ENCODE measurements at places on chromosomes 5 and 9. TPM values are rescaled to one million over a fixed set of nuclear protein-coding genes. Genes with fewer than 3 reads are reported as not detected.

Gene LCN1
- polyA plus RNA-seq, result not detected

Gene OCLN
- 0.78 TPM for polyA plus RNA-seq

Gene CCDC183
- polyA plus RNA-seq, result not detected

Gene ADAMTS2
- polyA plus RNA-seq, result not detected

Gene GMCL2
- not detected for polyA plus RNA-seq

Gene RNF183
- polyA plus RNA-seq, result not detected

DNA sequence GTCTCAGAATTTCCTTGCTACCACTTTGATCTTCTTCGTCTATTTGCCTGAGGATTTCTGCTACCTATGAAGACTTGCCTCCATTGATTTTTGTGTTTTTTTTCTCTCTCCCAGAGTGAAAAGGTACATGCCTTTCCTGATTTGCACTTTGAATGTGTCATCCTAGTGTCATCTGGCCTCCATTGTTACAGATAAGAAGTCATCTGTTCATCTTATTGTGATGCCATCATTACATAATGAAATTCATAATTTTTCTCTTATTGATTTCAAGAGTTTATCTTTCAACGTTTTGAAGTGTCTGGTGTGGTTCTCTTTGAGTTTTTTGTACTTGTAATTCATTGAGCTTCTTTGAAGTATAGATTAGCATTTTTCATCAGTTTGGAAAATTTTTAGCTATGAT lies 144.8 kb downstream of the SH3GL2 start:
- DNase-seq, result peak; percentile 1

GRCh38 chr9:113471566-113471965 lies 8.0 kb downstream of the RGS3 start:
- DNase-seq, result no peak

DNA sequence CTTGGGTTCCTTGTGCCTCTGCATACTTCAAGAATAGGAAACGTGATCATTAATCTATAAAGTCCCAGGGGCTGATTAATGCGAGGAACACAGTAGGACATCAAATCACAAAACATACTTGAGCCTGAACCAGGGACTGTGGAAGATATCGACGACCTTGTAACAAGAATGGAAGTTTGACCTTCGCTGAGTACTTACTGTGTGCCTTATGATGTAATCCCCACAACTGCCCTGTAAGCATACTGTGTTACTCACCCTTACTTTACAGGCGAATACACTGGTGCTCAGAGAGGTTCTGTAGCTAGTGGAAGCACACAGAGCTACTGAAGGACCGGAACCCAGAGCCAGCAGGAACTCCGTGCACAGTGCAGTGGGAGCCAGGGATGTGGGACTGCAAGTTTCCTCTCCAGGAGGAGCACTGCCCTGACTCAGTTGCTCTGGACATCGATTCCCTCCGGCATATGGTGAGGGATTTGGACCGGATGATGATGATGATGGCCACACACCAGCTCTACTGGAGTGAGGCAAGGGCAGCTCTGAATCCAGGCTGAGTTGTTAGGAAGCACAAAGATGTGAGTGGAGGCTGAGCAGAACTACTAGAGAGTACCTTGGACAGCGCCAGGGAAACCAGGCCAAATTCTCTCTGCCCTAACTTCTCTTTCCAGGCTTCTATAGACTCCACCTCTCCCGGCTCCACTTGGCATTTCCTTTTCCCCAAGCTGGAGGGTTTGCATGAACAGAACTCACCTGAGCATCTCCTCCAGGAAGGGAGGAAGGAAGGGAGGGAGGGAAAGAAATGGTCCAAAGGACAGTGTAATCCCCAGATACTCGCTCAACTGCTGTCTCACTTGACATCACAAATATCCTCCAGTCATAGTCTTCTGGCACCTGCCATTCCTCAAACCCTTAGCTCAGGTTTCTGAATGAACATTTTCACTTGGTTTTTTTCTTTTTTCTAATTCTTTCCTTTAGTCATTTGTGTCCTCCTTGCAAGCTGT lies 1.5 kb upstream of the GABBR2 start:
- DNase-seq, result no peak

GRCh38 chr5:172361566-172362238 lies 78.1 kb upstream of the UBTD2 start:
- peak; percentile 99 for DNase-seq

GRCh38 chr5:78514427-78515330 lies 133.9 kb downstream of the LHFPL2 start:
- DNase-seq, result no peak

DNA sequence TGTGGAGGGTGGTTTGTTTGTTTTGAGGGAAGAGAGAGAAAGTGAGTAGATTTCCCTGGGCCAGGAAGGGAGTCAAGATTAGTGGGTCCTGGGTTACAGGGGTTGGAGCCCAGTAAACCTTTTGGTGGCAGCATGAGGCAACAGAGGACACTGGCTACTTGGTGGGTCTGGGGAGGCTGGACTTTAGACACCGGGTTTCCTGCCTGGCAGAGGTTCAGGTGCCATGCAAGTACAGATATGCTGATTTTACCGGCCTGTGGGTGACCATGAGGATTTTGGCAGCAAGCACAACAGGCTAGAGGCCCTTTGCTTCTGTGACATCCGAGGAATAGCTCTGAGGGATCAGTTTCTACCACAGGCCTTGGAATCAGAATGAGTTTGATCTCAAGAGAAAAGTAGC lies 18.9 kb downstream of the MAST4 start:
- no peak for DNase-seq

DNA sequence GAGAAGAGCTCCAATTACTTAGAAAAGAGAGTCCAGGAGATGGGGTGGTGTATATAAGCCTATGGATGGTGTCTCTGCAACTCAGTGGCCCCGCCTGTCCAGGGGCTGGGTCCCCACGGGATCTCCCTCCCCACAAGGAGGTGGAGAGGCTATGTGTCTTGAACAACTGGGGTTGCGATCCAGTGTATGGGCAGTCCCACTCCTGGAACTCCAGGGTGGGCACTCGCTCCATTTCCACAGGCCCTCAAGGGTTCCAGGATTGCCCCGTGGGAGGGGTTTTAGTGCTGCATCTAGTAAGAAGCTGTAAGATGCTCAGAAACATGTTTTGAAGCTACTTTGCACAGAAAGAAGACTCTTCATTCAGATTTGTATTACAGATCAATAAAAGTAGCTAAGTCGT lies 558 bp upstream of the SMAD5 start:
- no peak for DNase-seq

DNA sequence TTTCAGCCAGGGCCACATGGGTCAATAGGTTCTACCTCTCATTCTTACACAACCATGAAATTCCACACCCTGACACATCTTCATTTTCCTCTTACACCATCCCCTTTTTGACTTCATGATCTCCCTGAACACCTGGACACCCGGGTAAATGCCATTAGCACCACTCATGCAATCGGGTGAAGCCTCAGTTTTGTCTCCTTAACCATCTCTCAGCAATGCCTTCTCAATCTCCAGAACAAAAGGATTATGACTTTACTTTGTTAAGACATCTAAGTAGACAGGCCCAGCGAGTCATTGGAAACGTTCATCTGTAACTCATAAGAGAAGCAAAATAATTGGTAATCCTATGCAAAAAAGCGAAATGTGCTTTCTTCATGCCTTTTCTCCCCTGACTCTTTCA lies 49.9 kb downstream of the ADAMTS12 start:
- DNase-seq, result peak; percentile 95

DNA sequence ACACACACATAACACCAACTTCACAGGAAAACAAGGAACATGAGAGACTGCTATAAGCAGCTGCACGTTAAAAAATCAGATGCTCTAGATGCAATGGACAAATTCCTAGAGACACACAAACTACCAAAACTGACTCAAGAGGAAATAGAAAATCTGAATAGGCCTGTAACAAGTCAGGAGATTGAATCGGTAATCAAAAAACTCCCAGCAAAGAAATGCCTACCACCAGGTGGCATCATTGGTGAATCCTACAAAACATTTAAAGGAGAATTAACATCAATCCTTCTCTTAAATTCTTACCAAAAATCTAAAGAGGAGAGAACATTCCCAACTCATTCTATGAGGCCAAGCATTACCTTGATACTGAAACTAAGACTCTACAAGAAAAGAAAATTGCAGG lies 54.9 kb downstream of the NDST1 start:
- peak; percentile 57 for DNase-seq

DNA sequence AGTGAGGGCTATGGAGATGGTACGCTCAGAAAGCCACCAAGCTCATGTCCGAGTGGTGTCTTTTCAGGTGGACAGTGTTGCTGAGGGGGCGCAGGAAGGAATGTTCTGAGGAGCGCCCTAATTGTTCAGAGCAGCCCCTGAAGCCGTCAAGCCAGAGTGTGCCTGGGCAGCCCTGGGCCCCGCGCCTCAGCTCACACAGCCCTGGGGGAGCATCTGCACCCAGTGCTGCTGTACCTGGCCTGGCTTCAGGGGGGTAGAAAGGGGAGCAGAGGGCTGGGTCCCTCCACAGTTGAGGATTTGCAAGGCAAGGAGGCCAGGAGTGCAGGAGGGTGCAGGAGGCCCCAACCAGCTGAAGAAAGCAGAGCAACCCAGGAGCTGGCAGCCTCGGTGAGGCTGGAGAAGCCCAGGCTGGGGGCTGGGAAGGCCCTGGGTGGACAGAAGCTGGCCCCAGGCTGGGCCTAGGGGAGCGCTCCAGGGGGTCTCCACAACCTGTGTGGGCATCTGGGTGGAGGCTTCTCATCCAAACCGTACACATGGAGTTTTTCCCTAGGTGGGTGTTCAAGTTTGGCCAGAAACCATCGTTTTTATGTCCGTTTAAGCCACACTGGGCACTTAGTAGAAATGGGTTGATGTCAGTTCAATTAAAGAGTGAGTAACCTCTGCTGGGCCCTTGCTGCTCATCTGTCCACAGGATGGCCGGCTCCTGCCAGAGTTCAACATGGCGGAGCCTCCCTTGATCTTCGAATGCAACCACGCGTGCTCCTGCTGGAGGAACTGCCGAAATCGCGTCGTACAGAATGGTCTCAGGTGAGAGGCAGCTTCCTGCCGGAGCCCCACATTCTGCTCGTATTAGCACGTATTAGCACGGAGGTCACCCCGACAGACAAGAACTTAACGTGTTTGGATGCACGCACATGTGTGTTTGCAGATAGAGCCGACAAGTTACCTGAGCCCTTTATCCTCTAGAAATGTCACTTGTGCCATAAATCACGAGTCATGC lies 62.0 kb upstream of the CACNA1B start:
- DNase-seq, result no peak

- DNase-seq, result no peak
Measured at GRCh38 chr5:116420540-116420939, 154.1 kb downstream of the SEMA6A start.

DNA sequence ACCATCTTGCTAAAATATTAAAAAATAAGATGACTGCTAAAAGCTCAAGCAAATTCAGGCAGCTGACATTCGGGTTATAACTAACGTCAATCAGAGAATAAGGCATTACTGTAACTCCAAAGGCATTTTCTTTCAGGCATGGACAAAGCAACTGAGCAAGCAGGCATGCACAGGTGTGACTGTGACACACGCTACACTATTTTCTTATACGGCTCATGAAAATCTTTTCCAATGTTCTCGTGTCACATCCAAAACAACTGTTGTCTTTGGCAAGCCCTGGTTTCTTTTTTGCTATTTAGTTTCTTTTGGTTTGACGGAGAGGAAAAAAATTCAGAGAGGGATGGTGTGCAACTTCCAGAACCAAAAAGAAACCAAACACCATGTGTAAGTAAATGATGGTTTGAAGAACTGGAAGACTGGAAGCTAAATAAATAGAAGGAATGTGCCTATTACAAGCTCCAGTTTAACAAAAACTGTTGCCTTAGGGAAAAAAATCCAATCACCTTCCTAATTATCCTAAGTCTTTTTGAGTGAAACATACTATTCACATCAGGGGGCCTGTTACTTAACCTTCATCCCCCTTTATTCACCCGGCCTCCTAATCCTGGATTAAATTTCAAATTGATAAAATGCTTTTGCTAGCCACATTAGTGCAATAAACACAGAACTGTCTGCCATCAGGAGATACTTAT lies 277.6 kb downstream of the PSAT1 start:
- peak; percentile 86 for DNase-seq

DNA sequence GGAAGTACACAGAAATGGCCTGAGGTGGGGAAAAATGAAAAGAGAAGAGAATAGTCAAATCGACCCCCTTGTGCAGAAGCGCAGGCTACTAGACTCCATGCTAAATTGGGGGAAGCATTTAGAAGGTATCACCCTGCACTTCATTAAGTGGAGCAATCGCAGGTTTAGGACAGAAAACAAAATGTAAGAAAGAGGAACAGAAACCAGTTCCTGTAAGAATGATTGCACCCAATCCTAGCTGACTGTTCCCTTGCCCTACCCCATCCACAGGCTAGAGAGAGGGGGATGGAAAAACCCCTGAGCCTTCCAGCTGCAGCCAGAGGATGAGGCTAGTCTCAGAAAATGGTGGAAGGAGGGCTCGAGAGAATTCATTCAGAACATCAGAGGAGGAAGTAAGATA lies 23.9 kb upstream of the PPP1R2B start:
- no peak for DNase-seq

DNA sequence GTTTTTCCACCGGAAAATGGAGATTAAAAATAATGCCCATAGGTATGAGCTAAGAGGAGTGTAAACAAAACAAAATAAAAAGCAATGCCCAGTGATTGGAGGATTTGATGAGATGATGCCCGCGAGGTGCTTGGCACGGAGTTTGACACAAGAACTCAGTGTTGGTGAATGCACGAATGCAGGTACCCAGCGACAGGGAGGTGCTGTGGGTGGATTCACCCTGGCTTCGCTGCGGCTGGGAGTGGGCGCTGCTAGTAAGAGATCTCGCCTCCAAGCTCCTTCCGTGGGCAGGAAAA lies 526 bp upstream of the STXBP1 start:
- no peak for DNase-seq

DNA sequence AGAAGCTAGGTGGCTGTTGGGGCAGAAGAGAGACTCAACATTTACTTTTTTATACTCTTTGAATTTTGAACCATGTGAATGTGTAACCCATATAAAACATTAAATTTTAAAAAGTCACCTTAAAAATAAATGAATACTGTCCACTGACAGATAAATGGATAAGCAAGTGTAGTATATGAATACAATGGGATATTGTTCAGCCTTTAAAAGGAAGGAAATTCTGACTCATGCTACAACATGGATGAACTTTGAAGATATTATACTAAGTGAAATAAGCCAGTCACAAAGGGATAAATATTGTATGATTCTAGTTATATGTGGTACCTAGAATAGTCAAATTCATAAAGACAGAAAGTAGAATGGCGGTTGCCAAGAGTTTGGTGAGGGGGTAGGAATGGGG lies 113.9 kb downstream of the TMEM174 start:
- no peak for DNase-seq

- no peak for DNase-seq
Measured at GRCh38 chr9:69308206-69308931, 16.6 kb upstream of the ENTREP1 start.

DNA sequence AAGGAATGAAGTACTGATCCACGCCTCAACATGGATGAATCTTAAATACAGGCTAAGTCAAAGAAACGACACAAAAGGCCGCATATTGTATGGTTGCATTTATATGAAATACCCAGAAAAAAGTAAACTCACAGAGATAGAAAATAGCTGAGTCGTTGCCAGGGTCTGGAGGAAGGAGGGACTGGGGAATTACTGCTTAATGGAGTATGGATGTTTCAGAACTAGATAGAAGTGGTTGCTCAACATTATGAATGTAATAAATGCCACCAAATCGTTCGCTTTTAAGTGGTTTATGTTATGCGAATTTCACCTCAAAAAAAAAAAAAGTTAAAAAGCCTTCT lies 784 bp upstream of the MSANTD3 start:
- DNase-seq, result peak; percentile 30
